Colonic mucosa (tissue), 4 donors: ENCODE measurements at places on chromosomes 1 and 21.

DNA sequence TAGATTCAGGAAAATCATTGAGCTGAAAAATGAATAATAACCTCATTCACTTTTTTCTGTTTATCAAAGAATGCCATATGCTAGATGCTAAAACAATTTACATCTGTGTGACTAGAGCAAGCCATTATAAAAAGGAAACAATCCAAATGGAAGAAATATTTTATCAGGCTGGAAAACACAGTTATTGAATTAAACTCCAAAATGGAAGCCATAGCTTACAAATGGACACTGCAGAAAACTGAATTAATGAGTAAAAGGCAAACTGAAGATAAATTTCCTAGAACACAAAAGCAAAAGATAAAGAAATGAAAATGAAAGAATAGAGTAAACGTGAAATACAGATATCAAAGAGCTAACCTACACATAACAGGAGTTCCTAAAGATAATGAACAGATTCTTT, 33.1 kb upstream of the IL10 start:
- H3K27me3 ChIP-seq, result no peaks in the 10 kb centered on the region
- H3K4me3 ChIP-seq, result no peak overlapping the region
- no peak overlapping the region for H3K27ac ChIP-seq

DNA sequence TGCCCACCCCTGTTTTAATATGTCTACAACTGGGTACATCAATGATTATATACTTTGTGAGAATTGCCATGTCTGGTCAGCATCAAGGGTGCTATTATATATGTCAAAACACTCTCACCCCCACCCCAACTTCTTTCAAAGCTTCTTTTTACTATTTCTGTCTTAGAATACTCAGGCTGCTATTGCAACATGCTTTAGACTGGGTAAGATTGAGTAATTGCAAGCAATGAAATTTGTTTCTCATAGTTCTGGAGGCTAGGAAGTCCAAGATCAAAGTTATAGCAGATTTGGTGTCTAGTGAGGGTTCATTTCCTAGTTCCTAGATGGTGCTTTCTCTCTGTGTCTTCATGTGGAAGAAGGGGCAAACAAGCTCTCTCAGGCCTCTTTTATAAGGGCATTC, 100.5 kb upstream of the KCNK1 start:
- no peaks in the 10 kb centered on the region for H3K27me3 ChIP-seq
- H3K4me1 ChIP-seq, result no peaks in the 10 kb centered on the region
- no peak overlapping the region for H3K4me3 ChIP-seq
- H3K36me3 ChIP-seq, result no peaks in the 10 kb centered on the region
- DNase-seq, result no peak
- no peak overlapping the region for H3K27ac ChIP-seq

GRCh38 chr1:62309906-62310305, 9.3 kb downstream of the KANK4 start:
- no peaks in the 10 kb centered on the region for H3K4me1 ChIP-seq
- H3K4me3 ChIP-seq, result no peak overlapping the region
- no peak for DNase-seq
- H3K27ac ChIP-seq, result no peak overlapping the region
- H3K27me3 ChIP-seq, result no peaks in the 10 kb centered on the region

DNA sequence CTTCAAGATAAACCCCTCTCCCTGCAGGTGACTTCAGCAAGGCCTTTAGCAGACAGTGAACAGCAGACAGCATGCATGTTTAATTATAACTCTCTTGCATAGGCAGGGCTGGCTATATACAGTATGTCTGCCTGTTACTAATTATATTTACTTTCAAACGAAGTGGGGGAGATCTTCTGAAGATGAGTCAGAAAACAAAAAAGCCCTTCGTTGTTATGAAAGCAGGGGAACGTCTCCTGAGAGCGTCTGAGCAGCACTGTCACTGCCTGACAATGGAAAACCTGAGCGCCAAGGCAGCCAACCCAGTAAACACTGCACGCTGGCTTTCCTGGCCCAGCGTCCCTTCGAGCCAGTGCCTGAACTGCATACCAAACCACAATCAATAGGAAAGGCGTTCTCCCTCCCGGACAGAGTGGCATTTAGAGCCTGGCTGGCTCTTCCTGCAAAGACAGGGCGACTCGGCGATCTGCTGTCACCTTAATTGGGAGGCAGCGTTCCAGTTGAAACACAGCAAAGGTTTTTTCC, 54.1 kb downstream of the TOMM20 start:
- H3K4me1 ChIP-seq, result peaks cover 34% of the 10 kb centered on the region
- H3K36me3 ChIP-seq, result no peaks in the 10 kb centered on the region
- peak; percentile 55 for DNase-seq
- H3K27me3 ChIP-seq, result no peaks in the 10 kb centered on the region

- H3K27ac ChIP-seq, result no peak overlapping the region
- H3K4me1 ChIP-seq, result no peaks in the 10 kb centered on the region
- no peaks in the 10 kb centered on the region for H3K36me3 ChIP-seq
- H3K27me3 ChIP-seq, result no peaks in the 10 kb centered on the region
Observed at GRCh38 chr1:177597393-177597792, 372.5 kb downstream of the SEC16B start.

- peak overlapping the region; percentile 0 for H3K4me3 ChIP-seq
- peaks cover 16% of the 10 kb centered on the region for H3K4me1 ChIP-seq
- H3K27me3 ChIP-seq, result no peaks in the 10 kb centered on the region
- H3K27ac ChIP-seq, result peak overlapping the region; percentile 82
Observed at GRCh38 chr1:1759456-1760344, 18.6 kb downstream of the NADK start.
